Retinal pigment epithelial cell (primary cell): ENCODE measurements at places on chromosomes 3 and 15.
A peak's percentile ranks its signal among the peaks of the same experiment; 100 is the strongest.

- no peak for DNase-seq
Observed at GRCh38 chr15:34206011-34206410, 3.9 kb downstream of the KATNBL1 start.

- no peak for DNase-seq
Observed at GRCh38 chr3:193212844-193213243, 28.2 kb upstream of the PLAAT1 start.

GRCh38 chr3:106809623-106810299 lies 567.5 kb upstream of the CCDC54 start:
- no peak for DNase-seq

DNA sequence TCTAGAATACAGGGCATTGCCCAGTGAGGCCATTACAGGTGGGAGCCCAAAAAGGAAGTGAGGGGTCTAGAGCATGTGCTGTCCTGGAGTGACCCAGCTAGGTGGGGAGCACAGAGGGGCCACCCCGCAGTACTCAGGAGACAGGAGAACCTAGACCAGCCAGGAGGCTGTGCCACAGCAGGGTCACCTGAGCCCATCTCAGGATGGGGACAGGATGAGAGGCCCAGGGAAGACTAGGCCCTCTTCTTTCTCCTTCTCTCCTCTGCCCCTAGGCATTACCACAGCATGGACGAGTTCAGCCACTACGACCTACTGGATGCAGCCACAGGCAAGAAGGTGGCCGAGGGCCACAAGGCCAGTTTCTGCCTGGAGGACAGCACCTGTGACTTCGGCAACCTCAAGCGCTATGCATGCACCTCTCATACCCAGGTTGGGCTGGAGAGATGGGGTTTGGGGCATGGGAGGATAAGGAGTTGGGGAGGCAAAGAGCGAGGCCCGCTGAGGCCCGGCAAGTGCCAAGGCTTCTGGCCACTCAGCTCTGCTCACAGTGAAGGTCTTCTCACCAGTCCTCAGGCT lies 20.6 kb downstream of the LOXL1 start:
- no peak for DNase-seq

- DNase-seq: peak; percentile 90
Observed at GRCh38 chr3:56851966-56852884, 50.5 kb upstream of the ARHGEF3 start.

- no peak for DNase-seq
Observed at GRCh38 chr15:49813625-49814024, 192.8 kb downstream of the DTWD1 start.

- no peak for DNase-seq
Observed at GRCh38 chr3:61589856-61590255, 28.5 kb downstream of the PTPRG start.

DNA sequence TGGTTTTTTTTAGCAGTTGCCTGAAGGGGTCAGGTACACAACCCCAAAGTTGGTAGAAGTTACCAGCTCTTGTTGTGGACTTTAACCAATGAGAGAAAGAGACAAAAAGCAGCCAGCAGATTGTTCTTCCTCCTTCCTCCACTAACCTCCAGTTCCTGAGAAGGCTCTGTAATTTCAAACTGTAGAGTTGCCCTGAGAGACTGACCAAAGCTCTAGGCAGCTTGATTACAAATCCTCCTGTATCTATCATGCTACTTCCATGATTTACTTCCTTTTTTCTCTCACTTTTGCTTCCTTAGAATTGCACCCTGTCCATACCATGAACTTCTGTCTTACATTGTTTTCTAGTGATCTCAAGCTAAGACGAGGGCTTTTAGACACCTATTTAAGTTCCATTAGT lies 29.2 kb downstream of the NSUN3 start:
- no peak for DNase-seq

- DNase-seq: no peak
Observed at GRCh38 chr15:92020804-92021203, 167.3 kb downstream of the SLCO3A1 start.

DNA sequence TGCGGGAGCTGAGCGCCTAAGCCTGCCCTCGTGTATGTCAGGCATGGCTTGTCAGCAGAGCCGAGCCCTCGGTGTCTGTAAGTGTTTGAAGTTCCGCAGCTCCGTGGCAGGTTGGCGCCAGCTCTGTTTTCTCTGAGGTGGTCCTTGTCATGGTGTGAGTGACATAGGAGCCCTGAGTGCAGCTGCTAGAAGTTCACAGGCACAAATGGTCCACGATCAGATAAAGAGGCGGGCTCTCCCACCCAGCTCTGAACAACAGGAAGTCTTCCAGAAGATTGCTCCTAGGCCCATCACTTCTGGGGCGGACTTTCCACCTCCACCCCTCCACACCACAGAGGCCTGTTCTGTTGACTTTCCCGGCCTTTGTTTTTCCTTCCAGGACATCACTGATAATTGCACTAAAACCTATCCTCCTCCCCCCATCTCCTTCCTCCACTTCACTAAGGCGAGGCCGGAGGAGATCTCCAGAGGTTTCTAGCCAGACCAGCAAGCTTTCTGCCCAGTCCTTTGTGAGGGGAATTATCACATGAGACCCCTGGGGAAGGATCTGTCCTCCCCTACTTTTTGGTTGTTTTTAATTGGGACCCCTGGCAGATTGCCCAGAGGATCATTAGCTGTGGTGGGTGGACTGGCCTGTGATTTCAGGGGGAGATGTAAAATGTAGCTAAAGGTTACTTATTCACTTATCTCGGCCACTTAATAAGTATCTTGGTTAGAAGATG lies 19.9 kb downstream of the ITPR1 start:
- no peak for DNase-seq

DNA sequence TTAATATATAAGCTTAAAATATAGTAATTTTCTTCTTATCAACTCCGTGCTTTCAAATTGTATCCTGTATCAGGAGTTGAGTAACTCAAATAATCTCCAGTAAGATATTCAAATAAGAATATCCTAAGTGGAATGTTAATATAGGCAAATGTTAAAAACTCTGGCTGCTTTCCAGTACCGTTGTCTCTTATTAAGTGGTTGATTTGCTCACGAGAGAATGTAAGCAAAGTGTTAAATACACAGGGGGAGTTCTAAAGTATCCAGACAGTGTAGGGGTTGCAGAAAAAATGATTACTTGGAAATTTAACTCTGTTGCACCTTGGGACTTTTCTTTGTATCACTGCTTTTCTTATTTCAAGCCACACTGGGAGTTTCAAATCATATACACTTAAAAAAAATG lies 478.9 kb upstream of the TBL1XR1 start:
- peak; percentile 8 for DNase-seq

DNA sequence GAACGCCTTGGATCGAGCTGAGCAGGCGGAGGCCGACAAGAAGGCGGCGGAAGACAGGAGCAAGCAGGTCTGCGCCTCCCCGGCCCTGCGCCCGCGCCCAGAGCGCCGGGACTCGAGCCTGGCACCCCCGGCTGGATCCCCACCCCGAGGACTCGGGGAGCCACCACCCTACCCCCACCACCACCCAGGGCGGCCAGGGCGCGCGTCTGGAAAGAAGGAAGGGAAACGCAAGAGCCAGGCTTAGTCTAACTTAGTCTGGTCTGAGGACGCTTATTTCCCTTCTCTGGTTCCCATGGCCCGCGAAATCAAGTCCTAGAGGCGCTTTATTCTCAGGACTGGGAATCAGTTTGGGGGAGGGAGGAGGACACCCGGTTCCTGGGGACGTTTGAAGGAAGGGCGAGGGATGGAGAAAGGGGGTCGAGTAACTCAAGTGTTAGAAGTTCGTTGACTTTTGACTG lies 359 bp downstream of the TPM1 start:
- DNase-seq: no peak

- DNase-seq: no peak
Observed at GRCh38 chr3:180870008-180870699, 42.3 kb upstream of the FXR1 start.

DNA sequence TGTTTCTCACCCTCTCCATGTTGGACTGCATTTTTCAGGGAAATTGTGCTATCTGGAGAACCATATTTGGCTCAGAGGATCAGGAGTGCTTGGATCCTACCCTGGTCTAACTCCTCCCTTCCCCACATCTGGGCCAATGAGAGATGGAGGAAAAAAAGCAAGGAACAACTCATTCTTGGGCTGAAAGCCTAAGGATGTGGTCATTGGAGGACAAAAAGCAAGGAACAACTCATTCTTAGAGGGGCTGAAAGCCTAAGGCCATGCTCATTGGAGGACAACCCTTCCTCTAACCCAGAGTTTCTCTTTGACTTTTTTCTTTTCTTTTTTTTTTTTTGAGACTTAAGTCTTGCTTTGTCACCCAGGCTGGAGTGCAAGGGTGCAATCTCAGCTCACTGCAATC lies 48.6 kb upstream of the CHRNB4 start:
- no peak for DNase-seq

- no peak for DNase-seq
Observed at GRCh38 chr15:93291380-93291779, 202.4 kb upstream of the RGMA start.

DNA sequence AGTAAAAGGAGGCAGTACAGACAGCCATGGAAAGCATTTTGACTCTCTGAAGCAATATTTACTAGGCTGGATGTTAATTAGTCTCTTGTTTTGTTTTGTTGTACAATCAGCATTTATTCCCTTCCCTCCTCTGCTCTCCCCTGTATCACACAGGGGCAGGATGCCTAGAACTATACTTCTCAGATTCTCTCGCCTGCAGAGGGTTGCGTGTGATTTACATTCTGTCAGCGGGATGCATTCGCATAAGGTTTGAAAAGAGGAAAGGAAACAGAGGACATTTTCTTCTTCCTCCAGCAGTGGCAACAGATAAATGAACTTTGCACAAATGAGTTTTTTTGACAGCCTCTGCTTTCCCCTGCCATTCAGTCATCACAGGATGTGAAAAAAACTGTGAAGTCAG lies 188.3 kb downstream of the RSL24D1 start:
- DNase-seq: no peak
